NCI-H2081 treated with DMSO at 0.1 percent for 48 hours (cell line): ENCODE measurements at places on chromosomes 5 and 9.

DNA sequence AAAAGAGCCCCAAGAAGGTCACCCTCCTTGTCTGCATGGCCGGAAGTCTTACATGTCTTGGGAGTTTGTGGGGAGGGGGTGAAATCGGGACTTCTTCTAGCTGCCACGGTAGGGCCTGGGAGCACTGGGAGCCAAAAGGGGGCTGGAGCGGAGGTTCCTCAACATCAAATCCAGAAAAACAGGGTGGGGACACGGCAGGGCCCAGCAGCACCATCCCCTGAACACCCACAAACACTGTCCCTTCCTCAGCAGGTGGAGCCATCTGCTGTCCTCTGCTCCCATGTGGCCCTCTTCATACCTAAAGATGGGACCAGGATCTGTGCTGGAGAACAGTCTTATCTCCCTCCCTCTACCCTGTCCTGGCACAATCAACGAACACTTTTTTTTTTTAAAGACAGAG lies 2.7 kb downstream of the TERT start:
- no peak for DNase-seq

DNA sequence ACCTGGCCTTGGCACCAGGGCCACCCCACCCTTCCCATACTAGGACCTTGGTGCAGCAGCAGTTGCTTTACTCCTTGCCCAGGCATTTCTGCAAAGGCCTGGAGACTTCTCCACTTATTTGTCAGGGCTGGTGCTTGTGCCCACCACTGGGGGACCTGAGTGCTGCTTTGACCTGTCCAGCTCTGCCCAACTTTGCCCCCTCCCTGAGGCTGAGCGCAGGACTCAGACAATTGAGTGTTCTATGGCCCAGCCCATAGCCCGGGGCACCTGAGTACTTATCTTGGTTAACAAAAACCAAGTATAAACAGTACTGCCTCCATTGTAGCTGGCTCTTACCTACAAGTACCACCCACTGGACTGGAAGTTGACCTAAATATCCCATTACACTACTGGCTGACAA lies 406.1 kb upstream of the CHD1 start:
- DNase-seq = no peak

GRCh38 chr5:170444969-170445505 lies 55.9 kb upstream of the KCNMB1 start:
- no peak for DNase-seq

- no peak for DNase-seq
Observed at GRCh38 chr5:72402959-72403628, 82.9 kb downstream of the PTCD2 start.

DNA sequence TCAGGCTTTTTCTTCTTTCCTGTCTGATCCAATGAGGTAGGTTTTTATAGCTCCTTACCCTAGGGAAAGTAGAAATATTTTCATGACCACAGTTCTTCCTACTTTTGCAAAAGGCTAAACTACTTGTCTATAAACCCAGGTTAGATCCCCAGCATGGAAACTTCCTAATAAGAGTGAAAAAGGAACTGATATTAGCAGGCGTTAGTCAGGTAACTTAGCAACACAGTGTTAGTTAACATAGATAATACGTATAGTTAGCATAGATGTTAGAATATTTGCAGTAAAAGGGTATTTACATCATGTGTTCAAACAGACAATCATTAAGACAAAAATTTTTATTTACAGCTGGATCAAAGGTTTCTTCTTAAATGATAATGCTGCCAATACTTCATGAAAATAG lies 162.9 kb upstream of the DAB2 start:
- no peak for DNase-seq

DNA sequence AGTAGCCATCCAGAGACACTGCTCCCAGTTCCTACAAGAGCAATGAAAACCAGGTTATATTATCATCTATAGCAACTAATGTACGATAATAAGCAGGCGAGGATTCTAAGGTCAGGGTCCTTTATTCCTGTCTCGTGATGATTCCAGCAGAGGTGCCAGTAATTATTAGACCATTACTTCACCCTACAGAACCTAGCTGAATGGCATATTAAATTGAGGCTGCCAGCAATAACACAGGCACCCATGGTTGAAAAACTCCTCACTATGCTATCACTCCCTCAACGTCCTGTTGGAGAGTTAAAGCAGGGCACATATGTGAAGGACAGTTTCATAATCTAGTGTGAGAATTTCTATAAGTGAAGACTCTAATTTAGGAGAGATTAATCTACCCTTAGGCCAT lies 29.7 kb downstream of the DCAF12 start:
- DNase-seq = no peak

DNA sequence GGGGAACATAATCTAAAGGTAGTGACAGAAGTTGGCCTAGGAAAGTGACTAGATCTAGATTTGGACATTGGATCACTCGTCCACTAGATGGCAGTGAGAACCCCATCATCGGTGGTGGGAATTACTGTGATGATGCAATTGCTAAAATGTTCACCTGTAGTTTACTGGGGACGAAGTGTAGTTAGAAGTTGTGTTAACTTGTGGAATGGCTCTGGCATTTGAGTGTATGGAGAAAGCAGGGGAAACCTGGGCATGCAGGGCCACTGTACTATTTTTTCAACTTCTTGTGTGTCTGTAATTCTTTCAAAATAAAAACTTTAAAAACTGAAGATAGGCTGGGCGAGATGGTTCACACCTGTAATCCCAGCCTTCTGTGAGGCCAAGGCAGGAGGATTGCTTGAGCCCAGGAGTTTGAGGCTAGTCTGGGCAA lies 75.5 kb downstream of the PHAX start:
- no peak for DNase-seq

DNA sequence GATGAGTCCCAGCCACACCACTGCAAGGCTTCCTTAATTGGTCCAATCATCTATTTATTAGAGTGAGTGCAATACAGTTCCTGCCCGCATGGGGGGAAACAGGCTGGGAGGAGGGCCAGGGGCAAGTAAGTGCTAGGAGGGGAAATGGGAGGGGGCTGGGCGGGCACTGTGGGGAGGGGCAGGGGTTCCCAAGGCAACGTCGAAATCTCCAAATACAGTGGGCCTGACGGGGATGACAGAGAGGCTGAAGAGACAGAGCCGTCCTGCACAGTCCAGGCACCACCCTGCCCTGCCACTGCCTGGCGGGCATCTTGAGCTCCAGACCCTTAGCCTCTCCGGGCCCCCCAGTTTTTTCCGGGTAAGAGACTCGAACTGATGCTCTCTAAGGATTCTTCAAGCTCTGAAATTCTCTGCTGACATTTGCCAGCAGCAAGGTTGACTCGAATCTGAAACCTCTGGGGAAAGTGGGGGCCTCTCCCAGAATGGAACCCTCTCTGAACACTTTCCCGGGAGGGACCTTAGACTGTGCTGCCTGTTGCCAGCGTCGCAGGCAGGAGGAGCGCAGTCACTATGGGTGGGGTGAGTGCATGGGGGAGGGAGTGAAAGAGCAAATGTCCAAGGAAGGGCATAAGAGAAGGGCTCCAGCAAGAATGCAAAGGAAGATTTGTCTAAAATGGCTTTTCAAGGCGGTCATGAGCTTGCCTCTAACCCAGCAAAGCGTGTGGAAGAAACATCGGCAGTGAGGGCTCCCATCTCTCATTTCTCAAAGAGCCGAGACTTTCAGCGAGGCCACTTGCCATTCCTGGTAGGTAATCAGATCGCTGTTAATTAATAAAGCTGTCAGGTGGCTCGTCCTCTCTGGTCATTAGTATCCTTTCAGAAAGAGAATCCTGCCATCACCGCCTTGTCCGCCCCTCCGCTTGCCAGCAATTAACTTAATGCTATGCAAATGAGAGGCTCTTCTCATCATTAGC lies 99.0 kb downstream of the GTF3C4 start:
- peak; percentile 27 for DNase-seq

- no peak for DNase-seq
Observed at GRCh38 chr9:99103054-99103895, 1.6 kb upstream of the TGFBR1 start.

DNA sequence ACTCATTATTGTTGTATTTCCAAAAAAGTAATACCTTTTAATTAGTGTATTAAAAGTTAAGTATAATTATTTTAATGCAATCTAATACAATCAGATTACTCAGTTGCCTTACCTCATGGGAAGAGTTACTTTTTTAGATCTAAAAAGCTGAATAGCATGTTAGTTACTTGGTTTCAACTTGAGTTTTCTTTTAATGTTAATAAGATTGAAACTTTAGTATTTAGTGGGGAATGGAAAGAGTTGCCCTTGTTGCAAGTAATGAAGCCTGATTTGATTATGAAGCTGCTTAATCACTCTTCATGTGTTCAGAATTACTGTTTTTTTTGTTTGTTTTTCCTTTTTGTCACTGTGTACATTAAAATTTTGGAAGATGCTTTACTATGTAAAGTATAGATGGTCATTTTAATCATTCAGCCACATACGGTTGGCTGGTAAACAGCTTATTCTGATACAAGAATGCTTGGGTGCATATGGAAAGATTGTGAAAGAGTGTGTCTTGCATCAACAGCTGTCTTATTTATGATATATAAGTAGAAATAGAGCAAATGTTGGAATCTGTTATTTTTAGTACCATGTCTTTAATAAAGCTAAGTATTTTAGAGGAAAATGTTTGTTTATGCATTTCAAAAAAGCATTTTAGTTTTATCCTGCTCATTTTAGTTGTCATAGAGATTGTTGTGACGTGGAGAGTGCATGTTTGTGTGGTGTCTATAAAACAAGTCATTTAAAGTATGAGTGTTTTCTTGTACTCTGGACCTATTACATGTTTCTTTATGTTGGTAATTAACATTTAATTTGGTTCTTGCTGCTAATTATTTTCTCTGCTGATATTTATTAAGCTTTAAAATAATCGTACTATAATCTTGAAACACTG lies 36.4 kb downstream of the SREK1 start:
- no peak for DNase-seq

GRCh38 chr5:132147663-132148062 lies 74.1 kb downstream of the CSF2 start:
- DNase-seq = no peak

DNA sequence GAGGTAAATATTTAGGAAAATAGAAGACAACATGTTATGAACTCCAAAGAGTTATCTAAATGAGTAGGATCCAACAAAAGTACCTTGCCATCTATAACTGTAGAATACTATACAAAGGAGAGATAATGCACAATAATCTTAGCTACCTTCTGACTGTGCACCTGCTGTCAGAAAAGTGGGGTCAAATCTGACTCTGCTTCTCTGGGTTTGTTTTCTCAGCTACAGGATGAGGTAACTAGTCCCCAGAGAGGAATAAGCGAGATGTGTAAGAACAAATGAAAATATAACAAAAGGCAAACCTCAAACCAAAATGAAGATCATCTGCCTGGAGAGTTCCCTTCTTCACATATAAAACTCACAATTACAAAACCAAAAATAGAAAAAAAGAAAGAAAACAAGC lies 204.8 kb downstream of the DCP2 start:
- DNase-seq = no peak

DNA sequence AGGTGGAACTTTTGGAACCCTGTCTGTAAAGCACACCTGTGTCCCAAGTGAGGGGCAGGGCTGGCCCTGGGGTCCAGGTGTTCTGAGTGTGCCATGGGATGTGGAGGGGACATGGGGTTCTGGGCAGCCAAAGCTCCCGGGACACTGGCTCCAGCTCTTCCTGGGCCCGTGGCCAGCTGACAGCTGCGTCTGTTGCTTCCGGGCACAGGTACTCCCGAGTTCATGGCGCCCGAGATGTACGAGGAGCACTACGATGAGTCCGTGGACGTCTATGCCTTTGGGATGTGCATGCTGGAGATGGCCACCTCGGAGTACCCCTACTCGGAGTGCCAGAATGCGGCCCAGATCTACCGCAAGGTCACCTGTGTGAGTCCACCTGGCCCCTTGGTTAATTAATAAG lies 50.7 kb downstream of the WNK2 start:
- no peak for DNase-seq

DNA sequence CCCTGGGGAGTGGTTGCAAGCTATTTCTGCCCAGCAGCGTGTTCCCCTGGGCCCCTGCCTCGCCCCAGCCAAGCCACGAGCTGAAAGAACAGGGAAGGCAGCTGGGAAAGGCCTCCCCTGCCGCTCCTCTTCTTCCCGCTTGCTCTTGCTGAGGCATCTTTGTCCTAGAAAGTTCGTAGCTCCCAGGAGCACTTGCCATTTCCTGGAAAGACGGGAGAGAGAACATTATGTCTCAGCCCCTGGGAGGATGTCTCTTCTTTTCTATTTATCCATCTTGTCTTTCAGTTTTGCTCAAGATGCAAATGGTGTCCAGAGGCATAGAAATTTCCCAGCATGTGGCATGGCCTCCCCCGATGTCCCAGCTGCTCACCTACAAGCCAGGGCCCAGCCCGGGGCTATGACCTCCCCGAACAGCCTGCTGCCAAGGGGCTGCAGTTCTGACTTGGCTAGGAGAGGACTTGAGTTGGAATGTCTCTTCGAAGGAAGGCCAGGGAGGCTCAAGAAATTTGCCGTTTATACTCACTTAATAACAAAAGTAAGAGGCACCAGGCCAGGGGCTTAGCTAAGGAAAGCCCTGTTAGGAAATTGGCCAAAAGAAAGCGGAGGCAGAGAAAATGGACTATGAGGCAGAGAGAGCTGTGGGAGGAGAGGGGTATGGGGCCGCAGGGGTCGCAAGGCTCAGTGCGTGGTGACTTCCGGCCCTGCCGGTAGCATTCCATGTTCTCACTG lies 87.3 kb downstream of the LIFR start:
- no peak for DNase-seq

DNA sequence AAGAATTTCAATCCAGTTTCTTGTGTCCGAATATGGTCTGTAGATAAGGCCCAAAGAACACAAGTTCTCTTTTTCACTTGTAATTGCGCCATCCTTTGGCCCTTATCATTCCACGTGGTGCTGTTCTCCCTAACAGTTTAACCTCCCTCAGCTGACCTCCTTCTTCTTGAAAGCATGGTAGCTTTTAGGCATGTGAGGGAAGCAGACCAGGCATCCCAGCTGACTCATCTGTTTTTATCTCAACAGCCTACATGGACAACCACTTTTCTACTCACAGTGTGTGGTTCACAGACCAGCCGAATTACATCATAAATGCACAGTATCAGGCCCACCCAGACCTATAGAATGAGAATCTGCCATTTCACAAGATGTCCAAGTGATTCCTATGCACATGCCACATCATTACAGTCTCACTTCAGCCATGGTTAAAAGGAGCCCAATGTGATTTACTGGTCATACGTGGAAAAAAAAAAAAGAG lies 26.9 kb upstream of the PLIN2 start:
- no peak for DNase-seq

DNA sequence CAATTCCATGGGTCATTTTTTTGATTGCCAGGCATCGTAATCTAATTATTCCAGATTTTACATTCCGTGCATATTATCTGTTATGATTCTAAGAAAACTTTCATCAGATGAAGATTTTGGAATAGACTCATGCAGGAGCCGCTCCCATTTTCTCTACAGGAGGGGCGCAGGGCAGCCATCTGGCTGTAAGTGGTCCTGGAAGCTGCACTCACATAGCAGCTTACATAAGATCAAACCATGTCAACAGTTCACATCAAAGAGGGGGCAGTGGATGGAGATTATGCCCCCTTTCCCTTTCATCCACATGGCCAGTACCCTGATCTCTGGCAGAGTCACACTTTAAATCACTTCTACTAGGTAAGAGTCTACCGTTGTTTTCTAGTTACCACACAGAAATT lies 73.3 kb upstream of the PCA3 start:
- DNase-seq = no peak

DNA sequence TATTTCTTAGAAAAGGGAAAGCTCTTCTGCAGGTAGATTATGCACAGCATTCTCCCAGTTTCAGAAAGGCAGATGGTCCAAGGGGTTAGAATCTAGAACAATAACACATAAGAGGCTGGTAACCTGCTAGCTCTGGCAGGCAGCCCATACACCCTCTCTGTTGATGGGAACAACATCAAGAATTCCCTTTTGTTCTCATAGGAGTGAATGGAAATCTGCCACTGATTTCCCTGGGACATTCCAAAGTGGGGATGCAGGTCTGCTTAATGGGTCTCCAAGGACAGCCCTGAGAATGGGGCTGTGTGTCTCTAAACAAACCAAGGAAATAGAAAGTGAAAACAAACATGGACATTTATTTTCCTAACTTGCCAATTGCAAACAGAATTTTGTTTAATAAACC lies 456.8 kb downstream of the EBF1 start:
- DNase-seq = no peak
